ENCODE measurements at places on chromosomes 7 and 10. TPM values are rescaled to one million over a fixed set of nuclear protein-coding genes. Genes with fewer than 3 reads are reported as not detected.

The IKZF1 gene
- not detected for polyA plus RNA-seq

- no peak for DNase-seq
Measured at GRCh38 chr7:150435390-150436073, 14.9 kb upstream of the GIMAP8 start.

DNA sequence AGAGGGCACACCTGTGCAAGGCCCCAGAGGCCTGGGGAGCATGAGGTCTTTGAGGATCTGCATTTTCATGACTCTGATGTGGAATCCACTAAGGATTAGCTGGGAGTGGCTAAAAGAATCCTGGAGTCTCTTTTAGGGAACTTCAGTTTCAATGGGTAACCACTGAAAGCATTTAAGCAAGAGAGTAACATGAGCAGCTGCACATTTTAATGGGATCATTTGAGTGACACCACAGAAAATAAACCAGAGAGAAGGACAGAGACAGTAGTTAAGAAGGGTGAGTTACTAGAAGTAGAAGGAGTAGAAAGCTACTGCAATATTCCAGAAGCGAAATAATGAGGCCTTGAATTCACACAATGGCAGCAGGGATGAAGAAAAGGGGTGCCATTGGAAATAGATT, 5.2 kb downstream of the GOT1 start:
- no peak for DNase-seq

DNA sequence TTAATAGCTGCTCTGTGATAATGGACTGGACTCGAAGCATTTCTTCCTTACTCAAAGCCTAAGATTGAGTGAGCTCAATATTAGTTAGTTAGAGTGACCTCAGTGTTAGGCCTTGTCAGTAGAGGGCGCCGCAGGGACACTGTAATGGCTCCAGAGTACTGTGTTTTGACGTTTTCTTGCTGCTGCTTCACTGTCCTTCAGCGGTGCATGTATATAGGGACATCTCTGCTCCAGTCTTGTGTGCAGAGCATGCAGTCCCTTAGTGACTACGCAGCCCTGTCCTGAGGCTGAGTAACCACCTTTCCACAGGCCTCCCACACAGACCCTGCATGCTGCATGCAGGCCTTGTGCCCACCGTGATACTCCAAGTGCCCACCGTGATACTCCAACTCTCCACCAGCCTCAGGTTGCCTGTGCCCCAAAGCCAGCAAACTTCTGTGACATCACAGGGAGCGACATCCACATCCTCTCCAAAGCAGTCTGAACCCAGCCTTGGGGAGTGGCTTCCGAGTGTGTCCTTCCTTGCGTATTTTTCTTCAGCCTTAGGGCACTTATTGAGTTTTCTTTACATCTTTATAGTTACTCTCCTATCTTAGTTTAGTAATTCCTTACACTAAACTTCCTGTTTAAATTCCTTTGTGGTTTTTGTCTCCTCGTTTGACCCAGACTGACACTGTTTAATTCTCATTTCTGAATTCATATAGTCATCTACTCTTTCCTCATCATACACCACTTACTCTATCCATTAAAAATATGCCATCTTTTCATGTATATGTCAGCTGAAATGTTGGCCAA, 118.2 kb downstream of the JAZF1 start:
- DNase-seq = peak; percentile 44

GRCh38 chr7:24441314-24442027, 131.8 kb upstream of the PALS2 start:
- peak; percentile 9 for DNase-seq

All from fibroblast of lung (primary cell).